ENCODE measurements at places on chromosomes 5 and 9.

DNA sequence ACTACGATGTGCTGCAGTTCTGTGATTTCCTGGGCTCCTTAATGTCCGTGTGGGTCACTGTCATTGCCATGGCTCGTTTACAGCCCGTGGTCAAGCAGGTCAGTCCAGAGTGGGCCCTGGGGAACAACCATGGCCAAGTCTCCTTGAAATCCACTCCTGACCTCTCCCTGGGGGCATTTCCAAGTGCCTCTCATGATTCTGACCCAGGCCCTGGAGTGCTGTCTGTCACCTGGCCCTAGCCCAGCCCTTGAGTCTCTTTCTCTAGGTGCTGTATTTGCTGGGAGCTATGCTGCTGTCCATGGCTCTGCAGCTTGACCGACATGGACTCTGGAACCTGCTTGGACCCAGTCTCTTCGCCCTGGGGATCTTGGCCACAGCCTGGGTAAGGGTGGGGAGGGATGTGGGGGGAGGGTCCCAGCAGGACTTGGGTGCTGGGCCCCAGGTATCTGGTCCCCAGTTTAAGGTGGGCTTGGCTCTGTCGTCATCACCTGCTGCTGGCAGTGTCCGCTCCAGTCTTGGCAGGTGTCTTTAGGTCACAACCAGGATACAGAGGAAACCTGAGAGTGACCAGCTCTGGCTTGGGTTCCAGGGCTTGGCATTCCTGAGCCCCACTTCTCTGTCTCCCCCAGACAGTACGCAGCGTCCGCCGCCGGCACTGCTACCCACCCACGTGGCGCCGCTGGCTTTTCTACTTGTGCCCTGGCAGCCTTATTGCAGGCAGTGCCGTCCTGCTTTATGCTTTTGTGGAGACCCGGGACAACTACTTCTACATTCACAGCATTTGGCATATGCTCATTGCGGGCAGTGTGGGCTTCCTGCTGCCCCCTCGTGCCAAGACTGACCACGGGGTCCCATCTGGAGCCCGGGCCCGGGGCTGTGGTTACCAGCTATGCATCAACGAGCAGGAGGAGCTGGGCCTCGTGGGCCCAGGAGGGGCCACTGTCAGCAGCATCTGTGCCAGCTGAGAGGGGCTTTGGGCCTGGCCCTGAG lies 17.0 kb downstream of the OR13J1 start:
- no peaks in the 10 kb centered on the region for H3K27me3 ChIP-seq
- no peaks in the 10 kb centered on the region for H3K36me3 ChIP-seq
- no peak overlapping the region for H3K27ac ChIP-seq
- DNase-seq, result no peak

- H3K27ac ChIP-seq, result no peak overlapping the region
- DNase-seq, result no peak
- H3K27me3 ChIP-seq, result no peaks in the 10 kb centered on the region
- H3K36me3 ChIP-seq, result no peaks in the 10 kb centered on the region
Measured at GRCh38 chr5:5816960-5817359, 394.5 kb downstream of the ICE1 start.

- no peak for DNase-seq
- no peak overlapping the region for H3K4me3 ChIP-seq
- no peaks in the 10 kb centered on the region for H3K36me3 ChIP-seq
Measured at GRCh38 chr5:67305913-67306710, 109.5 kb upstream of the CD180 start.

GRCh38 chr9:76626141-76626540 lies 138.1 kb upstream of the PCA3 start:
- no peak overlapping the region for H3K27ac ChIP-seq
- DNase-seq, result no peak
- no peaks in the 10 kb centered on the region for H3K27me3 ChIP-seq
- H3K4me1 ChIP-seq, result peaks cover 5% of the 10 kb centered on the region
- no peaks in the 10 kb centered on the region for H3K36me3 ChIP-seq

DNA sequence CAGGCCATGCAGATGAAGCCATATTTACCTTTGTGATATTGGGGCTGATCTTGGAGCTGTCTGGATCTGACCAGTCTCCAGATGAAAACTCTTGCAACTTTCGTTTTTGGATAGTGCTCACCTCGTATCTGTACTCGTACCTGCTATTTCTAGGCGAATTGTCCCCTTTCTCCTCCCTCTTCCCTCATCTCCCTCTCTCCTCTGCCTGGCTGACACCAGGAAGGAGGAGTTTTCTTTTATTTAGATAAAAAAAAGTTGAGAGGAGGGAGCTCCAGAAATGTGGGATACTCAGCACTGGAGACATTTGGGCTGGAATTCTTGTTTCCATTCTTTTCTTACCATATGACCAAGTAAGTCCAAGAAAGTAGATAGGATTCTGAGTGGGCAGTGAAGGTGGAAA lies 54.6 kb upstream of the ABL1 start:
- no peaks in the 10 kb centered on the region for H3K27me3 ChIP-seq
- H3K4me1 ChIP-seq, result no peaks in the 10 kb centered on the region
- no peak overlapping the region for H3K27ac ChIP-seq
- no peak for DNase-seq
- H3K36me3 ChIP-seq, result no peaks in the 10 kb centered on the region

DNA sequence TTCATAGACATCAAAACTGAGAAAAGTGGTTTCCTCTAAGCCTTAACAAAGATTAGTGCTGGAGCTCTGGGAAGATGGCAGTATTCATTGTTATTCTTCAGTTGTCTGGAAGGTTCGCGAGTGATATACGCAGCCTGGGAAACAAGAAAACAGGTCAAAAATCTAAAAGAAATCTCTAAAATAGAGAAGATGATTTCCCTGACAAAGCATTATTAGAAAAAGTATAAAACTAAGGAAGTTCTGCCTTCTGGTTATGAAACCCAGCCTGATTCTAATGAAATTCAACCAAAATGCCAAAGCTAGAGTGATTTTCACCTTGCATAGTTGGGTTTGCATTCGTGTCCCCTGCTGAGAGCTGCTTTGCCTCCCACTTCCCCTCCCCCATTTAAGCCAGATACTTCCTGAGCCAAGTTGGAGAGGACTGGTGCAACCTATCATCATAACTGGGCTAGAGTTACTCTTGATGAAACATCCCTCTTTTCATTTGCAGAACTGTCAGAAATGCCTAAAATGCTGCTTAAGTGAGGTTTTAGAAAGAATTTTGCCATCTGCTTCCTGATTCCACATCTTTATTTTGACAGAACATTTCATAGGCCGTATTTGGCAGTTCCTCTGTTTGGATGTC lies 48.4 kb downstream of the NDFIP1 start:
- no peaks in the 10 kb centered on the region for H3K4me1 ChIP-seq
- peaks cover 18% of the 10 kb centered on the region for H3K36me3 ChIP-seq
- no peak overlapping the region for H3K27ac ChIP-seq
- no peak overlapping the region for H3K4me3 ChIP-seq

- H3K36me3 ChIP-seq, result no peaks in the 10 kb centered on the region
- H3K4me1 ChIP-seq, result no peaks in the 10 kb centered on the region
- H3K4me3 ChIP-seq, result no peak overlapping the region
- no peak overlapping the region for H3K27ac ChIP-seq
Measured at GRCh38 chr9:121954477-121955140, 138.5 kb downstream of the TTLL11 start.

DNA sequence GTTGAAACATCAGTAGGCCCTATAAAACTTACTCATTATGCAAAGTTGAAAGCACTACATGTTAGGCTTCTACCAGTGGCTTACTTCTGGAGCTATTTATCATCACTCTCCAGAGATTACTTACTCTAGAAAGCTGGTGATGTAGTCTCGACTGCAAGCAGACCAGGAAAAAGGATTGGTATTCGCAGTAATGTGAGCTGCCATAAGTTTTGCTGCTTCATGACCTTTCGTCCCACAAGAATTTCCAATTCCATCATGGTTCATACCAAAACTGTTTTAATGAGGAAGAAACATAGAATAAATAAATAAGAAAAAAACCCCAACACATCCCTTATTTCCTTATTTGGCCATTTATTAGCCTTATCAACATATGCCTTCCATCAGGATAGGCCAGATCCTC lies 181.9 kb downstream of the ADAMTS6 start:
- H3K4me1 ChIP-seq, result no peaks in the 10 kb centered on the region
- no peak overlapping the region for H3K4me3 ChIP-seq
- no peak overlapping the region for H3K27ac ChIP-seq
- DNase-seq, result no peak
- no peaks in the 10 kb centered on the region for H3K36me3 ChIP-seq
- no peaks in the 10 kb centered on the region for H3K27me3 ChIP-seq

GRCh38 chr9:134158753-134159392 lies 5.5 kb downstream of the RNU6ATAC start:
- H3K4me3 ChIP-seq, result no peak overlapping the region
- peaks cover 9% of the 10 kb centered on the region for H3K4me1 ChIP-seq
- no peak overlapping the region for H3K27ac ChIP-seq

GRCh38 chr5:139565411-139566305 lies 4.5 kb downstream of the UBE2D2 start:
- peaks cover 84% of the 10 kb centered on the region for H3K4me1 ChIP-seq
- no peaks in the 10 kb centered on the region for H3K27me3 ChIP-seq

- DNase-seq, result no peak
- no peaks in the 10 kb centered on the region for H3K36me3 ChIP-seq
- H3K27ac ChIP-seq, result no peak overlapping the region
- H3K4me3 ChIP-seq, result no peak overlapping the region
Measured at GRCh38 chr5:125290935-125291334, 544.5 kb upstream of the ZNF608 start.

- H3K36me3 ChIP-seq, result no peaks in the 10 kb centered on the region
- no peak overlapping the region for H3K4me3 ChIP-seq
- peaks cover 24% of the 10 kb centered on the region for H3K4me1 ChIP-seq
- no peak for DNase-seq
- H3K27me3 ChIP-seq, result peaks cover 35% of the 10 kb centered on the region
- no peak overlapping the region for H3K27ac ChIP-seq
Measured at GRCh38 chr9:124767821-124768220, 3.3 kb downstream of the NR6A1 start.

GRCh38 chr5:67908126-67908765 lies 307.3 kb upstream of the PIK3R1 start:
- no peak overlapping the region for H3K4me3 ChIP-seq
- DNase-seq, result no peak

DNA sequence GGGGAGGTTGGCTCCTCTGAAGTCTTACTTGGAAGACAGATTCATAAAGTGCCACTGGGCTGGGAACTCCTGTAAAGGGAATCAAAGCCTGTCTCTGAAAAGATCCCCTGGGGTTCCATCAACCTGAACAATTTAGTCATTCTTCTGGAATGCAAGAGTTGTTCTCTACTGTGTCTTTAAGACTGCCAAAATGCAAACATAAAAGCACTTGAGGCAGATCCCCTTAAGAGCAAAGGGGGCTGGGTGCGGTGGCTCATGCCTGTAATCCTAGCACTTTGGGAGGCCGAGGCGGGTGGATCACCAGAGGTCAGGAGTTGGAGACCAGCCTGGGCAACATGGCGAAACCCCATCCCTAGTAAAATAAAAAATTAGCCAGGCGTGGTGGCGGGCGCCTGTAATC lies 16.7 kb downstream of the CDKN2AIPNL start:
- no peak overlapping the region for H3K4me3 ChIP-seq
- no peaks in the 10 kb centered on the region for H3K4me1 ChIP-seq
- H3K36me3 ChIP-seq, result peaks cover 47% of the 10 kb centered on the region

- no peak overlapping the region for H3K27ac ChIP-seq
- H3K27me3 ChIP-seq, result no peaks in the 10 kb centered on the region
- DNase-seq, result no peak
- no peak overlapping the region for H3K4me3 ChIP-seq
- H3K36me3 ChIP-seq, result no peaks in the 10 kb centered on the region
Measured at GRCh38 chr5:136020383-136021015, 8.3 kb upstream of the TGFBI start.

DNA sequence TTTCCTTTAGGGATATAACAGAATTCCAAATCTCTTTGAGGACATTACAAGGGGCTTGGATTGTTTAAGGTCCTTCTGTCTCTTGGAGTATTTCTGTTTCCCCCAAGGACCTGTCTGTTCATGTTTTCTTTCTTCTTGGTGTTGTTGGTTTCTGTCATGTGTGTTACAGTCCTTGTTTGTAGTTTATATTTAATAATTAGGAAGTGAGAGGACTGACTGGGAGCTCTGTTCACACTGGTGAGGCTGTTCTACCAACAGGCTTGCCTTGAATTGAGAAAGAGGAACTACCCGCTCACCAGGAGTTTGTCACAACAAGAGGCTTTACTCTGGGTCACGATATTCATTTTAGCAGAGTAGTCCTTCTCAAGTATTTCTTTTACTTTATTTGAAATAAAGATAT lies 119.2 kb upstream of the SV2C start:
- H3K36me3 ChIP-seq, result no peaks in the 10 kb centered on the region
- peaks cover 4% of the 10 kb centered on the region for H3K27me3 ChIP-seq
- no peak overlapping the region for H3K27ac ChIP-seq
- DNase-seq, result no peak
- no peak overlapping the region for H3K4me3 ChIP-seq

DNA sequence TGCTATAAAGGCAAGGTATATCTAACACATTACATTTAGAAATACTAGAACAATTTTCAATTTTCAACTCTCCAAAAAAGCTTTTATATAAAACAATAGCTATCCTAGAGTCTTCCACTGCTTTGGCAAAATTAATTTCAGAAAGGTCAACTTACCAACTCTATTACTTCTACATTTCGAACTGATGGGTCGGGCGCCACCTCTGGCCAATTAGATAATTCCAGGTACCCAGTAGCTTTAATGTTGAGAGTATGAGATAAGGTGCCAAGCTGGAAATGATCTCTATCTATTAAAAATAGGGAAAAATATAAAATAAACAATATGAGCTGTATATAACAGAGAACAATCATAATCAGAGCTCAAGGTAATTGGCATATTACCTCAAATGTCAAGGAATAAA lies 166.6 kb downstream of the AP3B1 start:
- H3K27me3 ChIP-seq, result no peaks in the 10 kb centered on the region
- H3K4me3 ChIP-seq, result no peak overlapping the region
- no peak overlapping the region for H3K27ac ChIP-seq
- no peaks in the 10 kb centered on the region for H3K36me3 ChIP-seq

GRCh38 chr5:158755221-158755620 lies 344.5 kb downstream of the EBF1 start:
- no peak overlapping the region for H3K4me3 ChIP-seq
- no peaks in the 10 kb centered on the region for H3K4me1 ChIP-seq
- H3K27me3 ChIP-seq, result no peaks in the 10 kb centered on the region

GRCh38 chr5:36111238-36111637 lies 40.4 kb downstream of the LMBRD2 start:
- no peaks in the 10 kb centered on the region for H3K4me1 ChIP-seq
- DNase-seq, result no peak
- no peak overlapping the region for H3K4me3 ChIP-seq
- peaks cover 14% of the 10 kb centered on the region for H3K36me3 ChIP-seq
- no peak overlapping the region for H3K27ac ChIP-seq

DNA sequence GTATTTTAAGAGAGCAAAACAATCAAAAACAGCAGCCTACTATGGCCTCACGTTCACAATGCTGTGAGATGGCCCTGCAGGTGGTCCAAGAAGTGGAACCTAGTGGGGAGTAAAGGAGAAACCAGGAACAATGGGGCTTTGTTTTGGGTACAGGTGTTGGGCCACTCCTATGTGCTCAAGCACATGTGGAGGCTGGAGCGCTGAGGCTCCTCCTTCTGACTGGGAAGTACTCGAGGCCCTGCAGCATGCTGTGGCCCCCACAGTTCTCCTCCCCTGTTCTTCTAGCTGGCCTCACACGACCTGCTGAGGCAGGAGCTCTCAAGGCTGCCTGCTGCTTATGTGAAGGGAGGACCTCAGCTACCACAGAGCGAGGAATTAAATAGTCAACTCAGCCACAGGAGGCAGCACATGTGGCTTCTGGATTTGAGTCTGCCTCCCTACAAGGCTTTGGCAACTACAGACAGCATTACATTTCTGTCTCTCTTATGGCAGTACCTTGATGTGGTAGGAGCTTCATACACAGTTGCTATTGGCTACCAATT lies 482.3 kb downstream of the SPOCK1 start:
- H3K27ac ChIP-seq, result no peak overlapping the region
- DNase-seq, result no peak
- no peaks in the 10 kb centered on the region for H3K36me3 ChIP-seq
- no peaks in the 10 kb centered on the region for H3K4me1 ChIP-seq

All from CD4-positive, alpha-beta memory T cell (primary cell).